ENCODE measurements at places on chromosomes 1 and 21. TPM values are rescaled to one million over a fixed set of nuclear protein-coding genes. Genes with fewer than 3 reads are reported as not detected.

Gene SYT11
- total RNA-seq: 34.5 TPM

Gene PTPRU
- 9.4 TPM for total RNA-seq

Gene C1QA
- 1.1 TPM for total RNA-seq

Gene UBE2J2
- 32.6 TPM for total RNA-seq

Gene PPIAL4G
- not detected for total RNA-seq

Gene KPRP
- total RNA-seq: not detected

Gene TSPAN1
- 1.1 TPM for total RNA-seq

Gene AIRE
- total RNA-seq: not detected

Gene DCST1
- total RNA-seq: not detected

Gene TNFAIP8L2
- not detected for total RNA-seq

Gene SLC66A1
- 30.9 TPM for total RNA-seq

Gene B3GALT5
- under 0.01 TPM for total RNA-seq

Gene LCE3D
- not detected for total RNA-seq

Gene OR2AK2
- not detected for total RNA-seq

Gene PMF1
- 34.0 TPM for total RNA-seq

Gene JAK1
- total RNA-seq: 197 TPM

Gene GSTM5
- total RNA-seq: 2.1 TPM

Gene ANKRD34A
- 0.59 TPM for total RNA-seq

Gene HES3
- total RNA-seq: not detected

Gene ZBTB37
- 10.3 TPM for total RNA-seq

Gene CFHR5
- not detected for total RNA-seq

Gene LGR6
- total RNA-seq: not detected

Gene LAMB3
- 9.7 TPM for total RNA-seq

Gene RUNX3
- total RNA-seq: 1.8 TPM

Gene BLACAT1
- not detected for total RNA-seq

Gene RNU1-2
- total RNA-seq: under 0.01 TPM

Gene ECM1
- total RNA-seq: 30.0 TPM

Gene LRRN2
- total RNA-seq: not detected

Gene PRKAA2
- 0.88 TPM for total RNA-seq

Gene GBP6
- total RNA-seq: not detected

Gene RIPPLY3
- not detected for total RNA-seq

Gene CASQ2
- not detected for total RNA-seq

Gene PADI2
- under 0.01 TPM for total RNA-seq

Gene CATSPERE
- total RNA-seq: 1.8 TPM

Gene RNF186
- total RNA-seq: not detected

Gene WDTC1
- total RNA-seq: 30.9 TPM

Gene COL8A2
- 15.2 TPM for total RNA-seq

Gene GAS5
- total RNA-seq: 177 TPM

Gene HUNK
- total RNA-seq: under 0.01 TPM

Gene SMIM1
- total RNA-seq: not detected

Gene COL11A1
- 158 TPM for total RNA-seq

Gene KRTAP13-2
- not detected for total RNA-seq

Gene NTRK1
- total RNA-seq: 0.88 TPM

Gene NTMT2
- not detected for total RNA-seq

Gene LMX1A
- total RNA-seq: not detected

Gene CFAP126
- total RNA-seq: not detected

Gene CAPN8
- total RNA-seq: not detected

Gene HTR6
- not detected for total RNA-seq

Measured in osteoblast (primary cell).